ENCODE measurements at places on chromosomes 7 and 10.

DNA sequence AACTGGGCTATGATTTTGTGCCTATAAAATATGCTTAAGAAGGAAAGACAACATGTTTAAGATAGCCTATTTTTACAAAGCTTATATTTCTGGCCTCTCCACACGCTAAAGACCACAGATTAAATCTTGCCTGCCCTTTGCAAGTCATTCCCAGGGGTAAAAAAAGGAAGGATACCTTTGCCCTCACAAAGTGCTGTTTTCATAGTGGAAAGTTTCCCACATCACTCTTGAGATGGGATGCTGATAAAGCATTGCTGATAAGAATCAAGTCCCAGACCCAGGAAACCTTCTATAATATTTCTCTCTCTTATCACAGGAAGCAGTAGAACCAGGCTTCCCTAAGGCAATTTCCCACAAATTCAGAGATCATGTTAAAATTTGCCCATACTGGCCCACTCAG lies 56.5 kb downstream of the GSAP start:
- DNase-seq, result no peak

GRCh38 chr7:154287356-154287755 lies 235.2 kb downstream of the DPP6 start:
- no peak for DNase-seq

DNA sequence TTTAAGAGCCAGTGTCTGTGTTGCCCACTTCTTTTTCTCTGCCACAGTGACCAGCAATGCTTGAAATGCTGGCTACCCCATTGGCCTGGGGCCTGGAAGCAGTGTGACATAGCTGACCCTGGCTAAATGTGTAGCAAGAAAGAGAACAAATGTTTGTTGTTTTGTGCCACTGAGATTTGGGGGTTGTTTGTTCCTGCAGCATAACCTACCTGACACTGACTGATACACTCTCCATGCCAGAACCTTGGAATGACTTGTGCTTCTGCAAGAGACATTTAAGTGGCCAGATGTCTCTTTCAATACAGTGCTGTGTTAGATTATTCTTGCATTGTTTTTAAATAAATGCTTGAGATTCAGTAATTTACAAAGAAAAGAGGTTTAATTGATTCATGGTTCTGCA lies 411.5 kb downstream of the TYW1 start:
- DNase-seq, result no peak

DNA sequence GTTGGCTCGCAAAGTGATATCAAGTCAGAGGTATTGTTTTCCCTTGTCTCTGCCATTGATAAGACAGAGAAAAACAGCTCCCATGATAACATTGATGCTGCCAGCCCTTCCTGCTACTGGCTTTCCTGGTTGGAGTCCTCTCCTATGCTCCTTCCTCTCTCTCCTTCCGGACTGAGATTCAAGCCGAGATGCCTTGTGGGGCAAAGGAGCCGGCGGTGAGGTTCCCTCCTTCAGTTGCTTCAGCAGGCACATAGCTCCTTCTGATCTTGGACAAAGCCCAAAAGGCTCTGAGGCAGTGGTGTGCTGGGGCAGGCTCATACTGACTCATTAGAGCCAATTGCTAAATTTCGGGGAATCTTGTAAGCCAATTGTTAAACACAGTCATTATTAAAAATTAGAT lies 8.8 kb upstream of the ZCCHC24 start:
- DNase-seq, result no peak

- DNase-seq, result peak; percentile 35
These were observed 26.4 kb upstream of the SRGN start for GRCh38 chr10:69061305-69062161.

DNA sequence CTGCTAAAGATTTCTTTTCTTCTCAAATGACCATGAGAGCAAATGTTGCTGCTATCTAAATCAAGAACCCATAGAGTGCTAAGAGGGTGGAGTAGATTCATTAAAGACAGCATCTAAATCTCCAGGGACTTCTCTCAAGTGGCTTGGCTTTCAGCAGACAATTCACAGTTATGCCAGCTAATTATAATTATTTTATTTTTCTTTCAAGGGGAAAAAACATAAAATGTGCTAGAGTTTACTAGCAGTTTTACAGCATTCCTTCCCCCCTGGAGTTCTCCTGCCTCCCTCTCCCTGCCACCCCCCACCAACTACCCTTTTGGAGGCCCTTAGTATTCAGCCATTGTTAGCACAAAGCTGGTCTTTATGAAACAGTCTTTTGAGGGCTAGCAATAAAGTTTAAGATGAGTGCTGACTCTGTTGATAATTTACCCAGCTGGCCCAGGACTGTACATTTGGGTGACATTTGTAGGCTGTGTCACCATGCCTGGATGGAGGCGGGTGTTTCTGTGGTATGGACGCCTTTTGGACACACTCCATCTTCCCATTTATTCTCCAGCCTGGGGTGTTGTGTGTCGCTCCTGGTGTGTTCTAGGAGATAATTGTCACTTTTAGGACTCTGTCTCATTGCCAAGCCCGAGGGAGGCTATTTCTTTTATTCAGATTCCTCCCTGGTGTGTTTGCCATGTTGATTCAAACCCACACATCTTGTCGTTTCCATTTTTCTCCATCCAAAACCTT lies 160.2 kb downstream of the CREB5 start:
- DNase-seq, result no peak

DNA sequence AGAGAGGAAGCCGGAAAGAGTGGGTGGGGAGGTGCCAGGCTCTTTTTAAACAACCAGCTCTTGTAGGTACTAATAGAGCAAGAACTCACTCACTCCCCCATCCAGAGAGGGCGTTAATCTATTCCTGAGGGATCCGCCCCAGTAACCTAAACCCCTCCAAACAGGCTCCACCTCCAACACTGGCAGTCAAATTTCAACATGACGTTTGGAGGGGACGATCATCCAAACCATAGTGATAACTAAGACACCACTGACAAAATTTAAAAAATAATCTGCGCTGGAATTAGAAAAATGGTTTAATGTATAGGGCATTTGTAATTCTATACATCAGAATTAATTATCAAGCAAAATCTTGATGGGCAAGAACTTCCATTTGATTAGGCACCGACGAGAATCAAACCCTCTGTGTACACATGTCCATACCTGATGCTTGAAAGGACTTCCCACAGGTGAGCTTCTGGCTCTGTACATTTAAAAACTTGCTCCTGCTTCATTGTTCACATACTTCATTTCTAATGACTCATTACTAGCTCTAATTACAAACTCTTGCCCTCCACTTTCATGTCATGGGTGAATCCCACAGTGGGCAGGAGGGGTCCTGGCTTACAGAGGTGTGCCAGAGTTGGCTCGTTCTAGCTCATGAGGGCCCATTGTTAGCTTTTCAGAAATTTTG lies 20.6 kb upstream of the KDM7A start:
- DNase-seq, result no peak

- no peak for DNase-seq
These were observed at the start of gene SLC18A2 for GRCh38 chr10:117240621-117241529. Gene SLC18A2 (plus strand): TSS chr10:117241114. CDS start chr10:117241694, 580 bp downstream.

Measured in activated CD8-positive, alpha-beta T cell treated with anti-CD3 and anti-CD28 coated beads for 36 hours (primary cell).